ENCODE measurements at places on chromosomes 3 and 15.
A peak's percentile ranks its signal among the peaks of the same experiment; 100 is the strongest.

DNA sequence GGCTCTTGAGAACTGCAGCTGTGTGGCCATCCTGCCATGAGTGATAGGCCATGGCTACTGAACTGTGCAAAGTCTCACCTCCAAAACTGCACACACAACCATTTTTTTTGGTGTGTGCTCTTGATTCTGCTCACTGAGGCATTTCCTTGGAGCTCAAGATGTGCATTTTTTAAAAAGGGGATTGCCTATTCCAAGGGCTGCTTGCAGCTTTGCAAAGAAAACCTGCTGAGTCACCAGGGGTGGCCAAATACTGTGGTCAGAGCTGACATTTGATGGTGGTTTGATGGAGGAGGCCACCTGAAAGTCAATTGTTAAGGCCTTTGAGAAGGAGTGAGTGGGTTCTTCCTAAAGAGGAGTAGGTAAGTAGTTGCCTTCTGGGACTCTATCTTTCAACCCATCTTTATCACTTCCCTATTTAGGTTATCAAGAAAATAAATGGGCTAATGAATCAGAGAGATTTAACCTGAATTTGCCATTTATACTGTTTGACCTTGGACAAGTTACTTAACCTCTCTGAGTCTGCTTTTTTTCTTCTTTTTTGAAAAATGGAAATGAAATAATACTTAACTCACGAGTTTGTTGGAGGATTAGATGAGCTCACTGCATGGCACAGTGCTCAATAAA, 87.9 kb downstream of the CHST2 start:
- DNase-seq, result no peak

DNA sequence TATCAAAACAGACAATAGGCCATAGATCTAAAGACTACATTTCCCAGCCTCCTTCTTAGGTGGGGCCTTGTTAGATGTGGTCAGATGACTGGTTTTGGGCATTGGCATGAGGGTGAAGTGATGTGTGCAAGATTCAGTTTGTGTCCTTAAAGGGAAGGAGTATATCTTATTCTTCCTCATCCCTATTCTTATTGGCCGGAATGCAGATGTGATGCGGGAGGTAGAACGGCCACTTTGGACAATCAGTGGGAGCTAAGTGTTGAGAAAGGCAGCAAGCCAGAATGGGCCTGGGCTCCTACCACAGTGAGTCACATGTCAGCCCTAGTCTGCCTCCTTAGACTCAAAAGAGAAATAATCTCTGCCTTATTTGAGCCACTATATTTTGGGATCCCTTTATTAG, 89.8 kb upstream of the MEX3B start:
- DNase-seq, result no peak

- DNase-seq, result peak; percentile 32
Measured at GRCh38 chr3:42853739-42854302, 21.9 kb downstream of the CYP8B1 start.

DNA sequence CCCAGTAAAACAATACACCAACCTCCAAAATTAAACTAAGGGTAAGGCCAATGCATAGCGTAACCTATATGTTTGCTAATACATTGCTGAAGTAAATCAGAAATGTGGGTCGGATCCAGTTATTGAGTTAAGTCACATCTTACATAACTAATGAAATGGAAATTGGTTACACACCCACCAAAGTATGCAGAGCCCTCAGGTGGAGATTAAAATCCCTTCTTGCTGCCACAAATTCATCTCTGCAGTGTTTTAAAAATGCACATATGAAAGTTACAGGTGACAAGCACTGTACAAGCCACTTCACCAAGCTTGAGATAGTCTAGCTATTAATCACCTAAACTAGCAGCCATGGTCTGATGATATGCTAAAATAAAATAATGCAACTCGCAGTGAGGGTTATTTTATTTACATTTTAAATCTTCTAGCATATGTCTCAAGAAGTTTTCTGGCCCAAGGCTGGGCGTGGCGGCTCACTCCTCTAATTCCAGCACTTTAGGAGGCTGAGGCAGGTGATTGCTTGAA, 130.6 kb downstream of the AQP9 start:
- DNase-seq, result no peak

DNA sequence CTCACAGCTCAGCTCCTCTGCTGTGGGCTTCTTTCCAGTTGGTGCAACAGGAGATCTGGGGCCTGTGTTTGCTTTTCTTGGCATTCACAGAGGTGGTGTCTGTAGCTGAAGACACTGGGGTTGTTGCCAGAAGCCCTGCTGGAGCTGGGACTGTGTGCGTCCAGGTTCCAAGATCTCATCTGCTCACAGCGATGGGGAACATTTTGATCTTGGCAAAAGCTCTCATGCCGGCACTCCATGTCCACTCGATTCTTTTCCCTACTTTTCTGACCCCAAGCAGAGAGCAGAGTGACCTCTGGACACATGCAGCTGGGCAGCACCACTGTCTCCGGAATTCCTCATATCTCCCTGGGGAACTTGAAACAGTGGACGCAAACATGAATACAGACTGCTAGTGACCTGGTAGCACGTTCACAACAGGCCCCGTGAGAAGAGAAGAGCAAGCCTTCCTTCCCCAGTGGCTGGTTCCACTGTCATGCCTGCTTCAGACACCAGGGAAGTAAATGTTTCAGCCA, 36.1 kb upstream of the MECOM start:
- no peak for DNase-seq

DNA sequence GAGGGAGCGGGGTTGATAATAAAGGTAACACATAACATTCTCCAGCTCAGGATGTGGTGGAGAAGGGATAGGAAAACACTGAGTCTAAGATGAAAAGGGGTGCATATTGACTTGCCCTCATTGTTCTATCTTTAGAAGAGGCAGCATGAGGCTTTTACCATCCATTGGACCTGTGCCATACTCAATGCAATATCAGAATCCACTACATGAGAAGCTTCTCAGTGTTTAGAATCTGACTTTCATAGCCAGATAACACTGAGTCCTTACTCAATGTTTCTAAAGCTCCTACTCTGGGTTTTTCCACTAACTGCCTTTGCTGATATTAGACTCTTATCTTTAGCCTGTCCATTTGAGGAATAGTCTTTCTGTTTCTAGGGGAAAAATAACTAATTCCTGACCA, 24.3 kb upstream of the GADL1 start:
- no peak for DNase-seq

DNA sequence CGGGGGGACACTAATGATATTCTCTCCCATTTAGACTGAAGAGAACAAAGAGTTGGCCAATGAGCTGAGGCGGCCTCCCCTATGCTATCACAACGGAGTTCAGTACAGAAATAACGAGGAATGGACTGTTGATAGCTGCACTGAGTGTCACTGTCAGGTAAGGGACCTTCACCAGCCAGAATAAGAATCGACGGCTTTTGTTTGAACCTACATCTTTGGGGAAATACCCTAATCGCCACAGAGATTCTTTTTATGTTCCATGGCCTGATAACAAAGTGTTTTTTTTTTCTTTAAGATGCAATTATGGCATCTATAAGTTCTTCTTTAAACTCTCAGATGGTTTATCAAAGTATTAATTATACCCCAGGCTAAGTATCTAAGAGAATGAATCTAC, 3.4 kb downstream of the THBS1 start:
- DNase-seq, result no peak

GRCh38 chr3:185699927-185700326, 113.8 kb downstream of the SENP2 start:
- no peak for DNase-seq

Measured in activated CD8-positive, alpha-beta memory T cell treated with anti-CD3 and anti-CD28 coated beads for 24 hours (primary cell).